B cell (primary cell): ENCODE measurements at places on chromosomes 4 and X. TPM values are rescaled to one million over a fixed set of nuclear protein-coding genes. Genes with fewer than 3 reads are reported as not detected.

The HPRT1 gene
- polyA plus RNA-seq = 6.6 and 12.4 TPM in 2 replicates

The SSX4 gene
- not detected in 2 replicates for polyA plus RNA-seq

The SPANXB1 gene
- not detected in 2 replicates for polyA plus RNA-seq

The DOK7 gene
- 14.2 and 24.8 TPM in 2 replicates for polyA plus RNA-seq

The CC2D2A gene
- 0.07 TPM in 1 of 2 replicates, not detected in the other for polyA plus RNA-seq

The SMIM9 gene
- polyA plus RNA-seq = not detected in 2 replicates

The CDKL2 gene
- polyA plus RNA-seq = not detected in 2 replicates

The KCND1 gene
- 2.2 and 4.3 TPM in 2 replicates for polyA plus RNA-seq

The ZNF630 gene
- 2.7 and 2.8 TPM in 2 replicates for polyA plus RNA-seq

The NDST3 gene
- polyA plus RNA-seq = not detected in 2 replicates

The TMEM156 gene
- 58.4 and 78.9 TPM in 2 replicates for polyA plus RNA-seq

The GAGE12E gene
- polyA plus RNA-seq = not detected in 2 replicates

The F11 gene
- polyA plus RNA-seq = 0.06 TPM in 1 of 2 replicates, not detected in the other

The FAM114A1 gene
- polyA plus RNA-seq = 0.30 and 1.8 TPM in 2 replicates

The ADH4 gene
- polyA plus RNA-seq = not detected in 2 replicates

DNA sequence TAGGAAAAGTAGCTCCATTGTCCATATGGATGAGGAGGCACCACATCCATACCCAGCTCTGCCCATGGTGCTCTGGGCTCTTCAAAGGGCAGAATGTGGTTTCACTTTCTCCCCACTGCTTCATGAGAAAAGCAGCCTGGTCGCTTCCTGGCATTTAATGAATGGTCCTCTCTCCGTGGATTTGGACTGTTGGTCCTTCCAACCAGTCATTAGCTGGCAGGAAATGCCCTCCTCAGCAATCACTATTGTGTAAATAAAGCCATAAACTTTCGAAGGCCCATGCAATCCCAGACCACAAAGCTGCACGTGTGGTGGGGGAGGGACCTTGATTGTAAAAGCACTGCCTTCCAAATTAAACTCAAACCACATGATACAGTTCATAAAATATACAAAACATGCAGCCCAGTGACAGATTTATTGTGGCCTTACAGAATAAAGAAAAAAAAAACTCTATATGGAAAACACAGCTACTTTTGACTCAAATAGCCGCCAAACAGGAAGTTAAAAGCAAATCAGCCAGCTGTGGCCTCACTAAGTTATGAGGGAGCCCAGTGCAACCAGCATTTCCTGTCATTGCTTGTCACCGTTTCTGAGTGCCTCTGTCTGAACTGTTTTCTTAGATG, 8.1 kb downstream of the MBNL3 start:
- H3K27ac ChIP-seq = peak overlapping the region; percentile 80
- H3K4me3 ChIP-seq = peak overlapping the region; percentile 57
- H3K27me3 ChIP-seq = no peaks in the 10 kb centered on the region
- peaks cover 65% of the 10 kb centered on the region for H3K4me1 ChIP-seq
- DNase-seq = peak; percentile 74
- no peaks in the 10 kb centered on the region for H3K36me3 ChIP-seq

- H3K27me3 ChIP-seq = no peaks in the 10 kb centered on the region
- DNase-seq = no peak
- no peak overlapping the region for H3K4me3 ChIP-seq
Measured at GRCh38 chrX:42107495-42108488, 184.4 kb upstream of the CASK start.

DNA sequence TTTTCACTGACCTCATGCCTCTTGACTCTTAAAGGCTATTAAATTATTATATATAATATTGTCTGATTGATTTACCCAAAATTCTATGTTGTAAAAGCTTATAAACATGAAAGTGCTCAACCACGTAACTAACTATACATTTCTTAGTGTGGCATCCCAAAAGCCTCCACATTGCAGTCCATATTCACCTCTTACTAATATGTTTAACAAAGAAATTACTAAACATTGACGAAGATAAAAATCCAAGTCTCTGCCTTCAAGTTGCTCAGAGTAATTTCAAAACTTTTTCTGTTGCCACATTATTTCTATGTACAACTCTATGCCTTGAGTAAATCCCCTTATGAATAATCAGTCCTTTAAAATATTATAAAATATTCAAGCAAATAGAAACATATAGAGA, 14.4 kb downstream of the DDIT4L start:
- H3K27ac ChIP-seq = no peak overlapping the region
- no peak for DNase-seq
- H3K27me3 ChIP-seq = no peaks in the 10 kb centered on the region
- no peaks in the 10 kb centered on the region for H3K36me3 ChIP-seq

GRCh38 chr4:106676173-106676921, 307.8 kb upstream of the GIMD1 start:
- H3K27ac ChIP-seq = no peak overlapping the region
- H3K27me3 ChIP-seq = no peaks in the 10 kb centered on the region
- H3K4me3 ChIP-seq = no peak overlapping the region

DNA sequence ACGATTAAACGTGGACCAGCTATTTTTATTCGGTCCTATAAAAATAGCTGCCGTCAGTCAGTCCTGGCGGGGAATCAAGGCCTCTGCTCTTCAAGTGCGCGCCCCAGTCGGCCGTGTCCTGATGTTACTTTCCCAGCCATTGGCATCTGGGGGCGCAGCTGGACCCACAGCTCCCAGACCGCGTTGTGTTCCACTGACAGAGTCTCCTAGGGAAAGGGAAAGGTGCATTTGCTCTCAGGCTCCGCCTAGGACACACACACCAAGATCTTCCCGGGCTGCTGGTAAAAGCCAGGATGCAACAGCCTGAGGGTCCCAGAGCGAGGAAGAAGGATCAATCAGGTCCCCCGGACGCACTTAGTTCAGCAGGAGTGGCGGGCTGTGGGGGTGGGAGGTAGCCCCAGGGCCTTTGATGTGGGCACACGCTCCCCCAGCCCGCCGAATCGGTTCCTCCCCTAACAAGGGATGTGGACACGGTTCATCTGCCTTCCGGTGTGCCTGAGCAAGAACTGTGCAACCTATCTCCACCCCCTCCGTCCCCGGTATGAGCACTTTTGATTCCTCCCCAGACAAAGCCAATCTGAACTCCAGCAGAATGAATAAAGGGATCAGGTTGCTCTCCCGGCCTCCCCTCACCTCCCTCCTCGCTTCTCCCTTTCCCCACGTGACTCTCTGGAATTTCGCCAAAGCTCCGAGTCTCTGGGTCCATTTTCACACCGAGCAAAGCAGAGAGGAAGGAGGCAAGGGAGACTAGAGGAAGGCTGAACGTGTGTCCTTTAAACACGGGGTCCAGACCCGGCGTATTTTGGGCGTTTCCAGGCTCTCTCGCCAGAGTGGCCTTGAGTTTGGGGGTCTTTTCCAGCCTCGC, 626 bp upstream of the FRAS1 start:
- no peak overlapping the region for H3K27ac ChIP-seq
- peaks cover 27% of the 10 kb centered on the region for H3K4me1 ChIP-seq
- DNase-seq = peak; percentile 61
- H3K36me3 ChIP-seq = no peaks in the 10 kb centered on the region
- H3K27me3 ChIP-seq = peaks cover 45% of the 10 kb centered on the region
- H3K4me3 ChIP-seq = peak overlapping the region; percentile 75

GRCh38 chr4:21067351-21067750, 367.1 kb downstream of the PACRGL start:
- no peak overlapping the region for H3K27ac ChIP-seq
- no peak overlapping the region for H3K4me3 ChIP-seq
- H3K27me3 ChIP-seq = no peaks in the 10 kb centered on the region
- no peaks in the 10 kb centered on the region for H3K4me1 ChIP-seq

DNA sequence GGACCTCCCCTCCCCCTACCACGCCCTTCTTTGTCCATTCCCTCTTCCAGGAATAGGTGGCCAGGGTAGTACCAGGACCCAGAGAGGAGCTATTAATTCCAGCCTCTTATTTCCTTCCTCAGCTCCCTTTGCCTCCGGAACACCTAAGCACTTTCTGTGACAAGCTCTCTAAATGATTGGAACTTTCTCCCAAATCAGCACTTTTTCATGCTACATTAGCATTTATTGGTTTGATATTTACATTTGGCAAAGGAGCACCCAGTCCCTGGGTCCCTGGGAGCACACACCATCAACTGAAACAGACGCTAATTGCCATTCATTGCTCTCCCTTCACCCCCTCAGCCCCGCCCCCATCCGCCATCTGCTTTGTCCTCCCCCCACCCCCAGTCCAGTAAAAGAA, 182.0 kb upstream of the BCOR start:
- H3K4me3 ChIP-seq = no peak overlapping the region
- peaks cover 6% of the 10 kb centered on the region for H3K4me1 ChIP-seq
- H3K27me3 ChIP-seq = no peaks in the 10 kb centered on the region

- H3K4me3 ChIP-seq = no peak overlapping the region
- H3K27ac ChIP-seq = no peak overlapping the region
- H3K4me1 ChIP-seq = no peaks in the 10 kb centered on the region
Measured at GRCh38 chr4:187364851-187365250, 630.7 kb upstream of the ZFP42 start.

GRCh38 chr4:152462695-152463094, 73.2 kb downstream of the FBXW7 start:
- no peaks in the 10 kb centered on the region for H3K36me3 ChIP-seq
- peaks cover 67% of the 10 kb centered on the region for H3K4me1 ChIP-seq
- no peaks in the 10 kb centered on the region for H3K27me3 ChIP-seq
- DNase-seq = no peak
- no peak overlapping the region for H3K4me3 ChIP-seq

DNA sequence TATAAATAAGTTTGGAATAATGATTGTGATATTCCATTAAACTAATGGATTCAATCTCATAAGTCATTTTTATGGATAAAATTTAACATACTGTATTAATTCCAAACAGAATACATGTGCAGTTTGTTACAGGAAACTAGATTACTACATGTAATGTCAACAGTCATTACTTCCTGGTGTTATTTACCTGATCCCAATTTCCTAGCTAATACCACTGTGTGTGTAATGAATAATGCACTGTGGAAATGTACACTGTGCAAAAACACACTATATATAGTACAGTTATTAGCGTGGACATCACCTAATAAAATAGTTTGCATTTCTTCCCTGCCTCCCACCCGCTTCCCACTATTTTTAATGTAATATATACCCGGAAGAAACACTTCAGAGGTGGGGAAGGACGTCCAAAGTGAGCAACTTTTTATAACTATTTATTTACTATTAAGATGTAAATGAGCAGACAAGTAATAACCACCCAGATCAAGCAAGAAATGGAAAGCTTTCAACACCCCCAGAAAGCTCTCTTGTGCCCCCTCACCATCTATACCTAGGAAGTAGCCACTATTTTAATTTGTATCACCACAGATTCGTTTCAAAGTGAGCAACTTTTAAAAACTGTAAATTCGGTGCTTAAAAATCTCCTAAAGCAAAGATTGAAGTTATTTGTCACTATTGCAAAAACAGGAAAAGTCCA, 219.1 kb downstream of the THOC2 start:
- no peak for DNase-seq
- H3K36me3 ChIP-seq = no peaks in the 10 kb centered on the region
- H3K4me3 ChIP-seq = no peak overlapping the region
- H3K27me3 ChIP-seq = no peaks in the 10 kb centered on the region
- H3K27ac ChIP-seq = no peak overlapping the region

- peaks cover 27% of the 10 kb centered on the region for H3K27me3 ChIP-seq
- H3K36me3 ChIP-seq = no peaks in the 10 kb centered on the region
- DNase-seq = no peak
- H3K4me1 ChIP-seq = no peaks in the 10 kb centered on the region
- H3K4me3 ChIP-seq = no peak overlapping the region
Measured at GRCh38 chr4:6403400-6403685, 69.1 kb downstream of the PPP2R2C start.

DNA sequence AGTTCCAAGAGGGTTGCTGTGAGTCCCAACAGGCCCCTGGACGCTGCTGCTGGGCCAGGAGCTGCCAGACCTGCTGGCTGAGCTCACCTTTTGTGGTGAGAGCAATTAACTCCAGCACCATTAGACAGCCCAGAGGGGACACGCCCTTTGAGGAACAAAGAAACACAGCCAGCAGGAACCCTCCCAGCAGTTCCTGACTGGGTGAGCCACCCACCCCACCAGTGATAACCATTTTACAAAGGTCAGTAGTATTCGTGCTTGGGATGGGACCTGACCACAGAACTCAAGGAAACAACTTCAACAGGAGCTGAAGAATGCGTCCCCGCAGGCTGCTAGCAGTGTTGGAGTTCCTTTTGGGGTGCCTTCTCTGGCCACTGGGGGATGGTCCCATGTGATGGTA, 38.8 kb upstream of the AFAP1 start:
- H3K36me3 ChIP-seq = no peaks in the 10 kb centered on the region
- no peaks in the 10 kb centered on the region for H3K4me1 ChIP-seq
- H3K4me3 ChIP-seq = no peak overlapping the region
- no peaks in the 10 kb centered on the region for H3K27me3 ChIP-seq

DNA sequence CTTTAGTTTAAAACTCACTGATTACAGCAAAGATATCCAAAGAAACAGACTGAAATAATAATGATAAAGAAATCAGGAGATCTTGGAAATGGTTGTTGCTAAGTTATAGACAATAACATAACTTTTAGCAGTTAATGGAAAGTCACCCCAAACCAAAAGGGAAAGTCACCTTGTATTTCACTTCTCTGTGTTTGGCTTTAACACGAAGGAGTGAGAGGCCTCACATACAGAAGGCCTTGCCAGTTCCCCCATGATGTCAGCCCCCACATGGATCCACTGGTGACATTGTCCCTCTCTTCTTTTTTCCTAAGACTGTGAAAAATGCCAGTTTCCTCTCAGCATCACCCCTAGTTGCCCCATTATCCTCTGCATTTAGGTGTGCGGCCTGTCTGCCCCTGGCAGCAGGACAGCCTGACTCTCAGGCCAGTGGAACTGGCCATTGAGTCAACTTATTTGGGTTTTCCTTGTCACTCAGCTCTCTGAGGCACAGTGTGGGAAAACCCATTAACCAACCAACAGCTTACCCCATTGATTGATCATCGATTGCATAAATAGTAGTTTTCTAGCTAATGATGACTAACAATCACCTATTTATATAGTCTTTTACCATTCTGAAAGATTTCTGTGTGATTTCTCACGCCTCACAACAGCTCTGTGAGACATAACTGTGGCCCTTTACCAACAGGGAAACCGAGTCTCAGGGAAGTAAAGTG, 308.1 kb downstream of the PTTG2 start:
- H3K4me3 ChIP-seq = no peak overlapping the region
- no peaks in the 10 kb centered on the region for H3K36me3 ChIP-seq
- H3K4me1 ChIP-seq = no peaks in the 10 kb centered on the region
- H3K27ac ChIP-seq = no peak overlapping the region
- H3K27me3 ChIP-seq = no peaks in the 10 kb centered on the region

DNA sequence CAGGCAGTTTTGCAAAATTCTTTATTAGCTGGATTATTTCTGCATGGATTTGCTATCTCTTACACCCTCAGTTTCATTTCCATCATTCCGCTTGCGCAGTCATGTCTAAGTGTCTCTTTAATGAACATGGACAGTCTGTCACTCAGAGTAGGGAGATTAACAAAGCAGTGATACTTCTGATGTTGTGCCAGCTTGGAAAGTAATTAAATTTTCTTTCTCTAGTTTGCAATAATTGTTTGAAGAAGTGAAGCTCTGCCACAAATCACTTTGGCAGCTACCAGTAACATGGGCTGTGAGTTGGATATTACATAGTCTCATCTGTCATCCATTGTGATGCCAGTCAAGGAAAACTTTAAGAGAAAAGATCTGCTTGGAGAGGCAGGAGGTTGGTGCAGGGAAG, 324.8 kb upstream of the NWD2 start:
- no peak overlapping the region for H3K4me3 ChIP-seq
- H3K27ac ChIP-seq = no peak overlapping the region
- H3K36me3 ChIP-seq = no peaks in the 10 kb centered on the region
- H3K4me1 ChIP-seq = no peaks in the 10 kb centered on the region
- DNase-seq = no peak

GRCh38 chrX:40310016-40310415, 212.3 kb upstream of the BCOR start:
- DNase-seq = no peak
- H3K4me3 ChIP-seq = no peak overlapping the region
- no peaks in the 10 kb centered on the region for H3K4me1 ChIP-seq
- H3K27me3 ChIP-seq = no peaks in the 10 kb centered on the region
- no peaks in the 10 kb centered on the region for H3K36me3 ChIP-seq
